ENCODE measurements at places on chromosomes 7 and 10.
A peak's percentile ranks its signal among the peaks of the same experiment; 100 is the strongest.

DNA sequence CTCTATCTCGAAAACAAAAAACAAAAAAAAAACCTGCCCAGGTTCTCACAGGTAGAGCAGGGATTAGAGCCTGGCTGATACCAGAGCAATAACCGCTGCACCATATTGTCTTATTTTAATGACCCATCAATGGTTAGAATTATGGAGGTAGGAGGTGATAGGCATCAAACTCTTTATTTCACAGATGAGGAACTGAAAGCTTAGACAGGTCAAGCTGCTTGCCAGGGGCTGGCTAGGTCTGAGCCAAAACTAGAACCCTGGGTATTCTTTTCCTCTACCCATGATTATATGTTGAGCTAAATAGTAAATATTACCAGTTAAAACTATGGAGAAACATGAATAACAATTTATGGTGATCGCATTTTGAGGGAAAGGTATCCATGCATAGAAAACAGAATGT, 2.0 kb upstream of the PPP1R3C start:
- no peak for DNase-seq

DNA sequence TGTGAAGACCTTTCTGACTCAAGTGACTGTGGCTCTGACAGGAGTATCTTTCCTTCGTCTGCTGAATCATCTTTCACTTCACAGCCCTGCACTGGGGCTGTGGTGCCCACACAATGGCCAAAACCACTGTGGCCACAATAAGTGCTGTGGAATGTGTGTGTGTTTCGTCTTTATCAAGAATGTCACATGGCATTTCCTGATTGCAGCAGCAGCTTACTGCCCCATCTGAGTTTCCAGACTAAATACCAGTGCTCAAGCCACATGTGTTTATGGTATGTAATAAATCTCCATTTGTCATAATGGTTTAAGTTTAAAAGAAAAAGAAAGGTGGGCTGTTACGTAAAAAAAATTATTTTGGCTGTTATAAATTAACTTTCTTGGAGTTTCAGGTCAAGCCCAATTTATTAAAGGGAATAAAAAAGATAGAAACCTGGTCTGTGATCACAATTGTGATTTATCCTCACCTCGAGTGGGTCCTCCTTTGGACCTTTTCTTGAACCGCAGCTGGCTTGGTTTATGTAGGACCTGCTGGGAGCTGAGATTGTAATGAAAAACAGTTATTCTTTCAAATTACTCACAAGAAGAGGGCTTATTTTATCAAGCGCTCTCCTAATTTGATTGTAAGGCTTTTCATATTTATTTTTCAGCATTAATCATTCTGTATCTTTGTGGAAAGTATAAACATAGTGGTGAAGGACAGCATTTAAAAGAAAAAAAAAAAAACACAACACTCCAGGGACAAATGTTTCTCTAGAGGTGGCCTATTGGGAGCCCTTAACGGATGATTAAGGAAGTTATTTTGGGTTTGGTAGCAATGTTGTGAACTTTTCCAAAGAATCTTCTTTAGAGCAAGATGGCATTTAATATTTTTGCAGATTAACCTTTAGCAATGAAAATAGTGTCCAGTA, 116.2 kb downstream of the LRMDA start:
- DNase-seq: peak; percentile 91

GRCh38 chr10:74898201-74898976, 72.0 kb downstream of the KAT6B start:
- no peak for DNase-seq

- DNase-seq: no peak
Measured at GRCh38 chr10:91088300-91089140, 131.9 kb upstream of the PCGF5 start.

- no peak for DNase-seq
Measured at GRCh38 chr7:90777886-90778285, 181.8 kb downstream of the CDK14 start.

GRCh38 chr7:107982918-107983389, 20.0 kb downstream of the LAMB1 start:
- DNase-seq: no peak

DNA sequence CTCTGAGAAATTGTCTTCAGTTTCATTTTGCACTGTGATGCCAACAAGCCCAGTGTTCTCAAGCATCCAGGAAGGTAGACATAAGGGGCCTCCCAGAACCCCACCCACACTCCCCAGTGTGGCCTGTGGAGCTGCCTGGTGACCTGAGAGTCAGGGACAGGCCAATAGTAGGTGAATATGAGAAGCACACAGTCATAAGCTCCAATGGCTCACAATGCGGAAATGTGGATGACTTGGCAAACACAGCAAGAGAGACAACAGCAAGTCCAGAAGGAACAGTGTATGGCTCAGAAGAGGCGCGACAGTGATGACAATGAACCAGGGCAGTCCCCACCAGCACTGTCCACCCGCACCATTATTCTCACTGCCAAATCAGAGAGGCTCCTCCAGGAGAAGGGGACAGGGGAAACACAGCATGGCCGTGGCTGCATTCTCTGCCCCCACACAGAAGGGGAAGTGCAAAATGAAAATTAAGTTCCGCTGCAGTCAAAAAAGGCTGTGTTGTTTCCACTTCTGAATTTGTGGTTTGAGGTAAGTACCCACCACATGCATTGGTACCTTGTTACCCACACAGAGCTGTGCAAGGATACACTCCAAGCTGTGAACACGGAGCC, 419.8 kb downstream of the GRID1 start:
- no peak for DNase-seq

GRCh38 chr7:57449904-57450303, at the start of gene ZNF716:
ZNF716 (plus strand) TSS chr7:57450177; CDS start chr7:57450289, 112 bp downstream.
- DNase-seq: no peak

- DNase-seq: no peak
Measured at GRCh38 chr10:114362826-114363355, 41.4 kb downstream of the AFAP1L2 start.
